ENCODE measurements at places on chromosomes 4 and X.

GRCh38 chrX:31629195-31629594 lies 557.4 kb upstream of the FTHL17 start:
- DNase-seq = no peak

GRCh38 chrX:153565996-153566580 lies 32.9 kb downstream of the CCNQ start:
- DNase-seq = no peak

GRCh38 chr4:88757067-88757466 lies 59.4 kb upstream of the NAP1L5 start:
- no peak for DNase-seq

GRCh38 chr4:173443121-173443520 lies 44.2 kb upstream of the SCRG1 start:
- DNase-seq = no peak

- DNase-seq = no peak
Measured at GRCh38 chr4:86117705-86118302, 242.0 kb downstream of the MAPK10 start.

GRCh38 chr4:61507091-61507490 lies 307.0 kb downstream of the ADGRL3 start:
- DNase-seq = no peak

DNA sequence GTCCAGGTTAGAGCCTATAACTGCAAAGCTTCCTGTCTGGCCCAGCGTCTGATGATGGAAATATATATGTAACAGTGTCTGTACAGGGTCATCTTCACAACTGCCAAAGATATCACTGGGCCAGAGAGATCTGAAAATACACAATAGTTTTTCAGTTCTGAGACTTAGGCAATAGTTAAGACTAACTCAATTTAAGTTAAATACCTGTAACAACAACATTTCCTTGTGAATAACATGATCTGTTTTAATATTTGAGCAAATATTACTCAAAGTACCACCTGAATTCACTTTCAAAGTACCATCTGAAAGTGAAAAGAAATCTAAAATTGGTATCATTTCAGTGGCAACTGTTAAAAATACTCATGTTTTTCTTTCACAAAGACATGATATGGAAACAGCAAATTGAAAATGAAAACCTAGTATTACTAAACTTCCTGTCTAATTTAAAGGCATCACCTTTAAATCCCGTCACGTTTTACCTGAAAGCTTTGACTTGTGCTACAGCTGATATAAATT lies 9.6 kb downstream of the ZAR1 start:
- no peak for DNase-seq

DNA sequence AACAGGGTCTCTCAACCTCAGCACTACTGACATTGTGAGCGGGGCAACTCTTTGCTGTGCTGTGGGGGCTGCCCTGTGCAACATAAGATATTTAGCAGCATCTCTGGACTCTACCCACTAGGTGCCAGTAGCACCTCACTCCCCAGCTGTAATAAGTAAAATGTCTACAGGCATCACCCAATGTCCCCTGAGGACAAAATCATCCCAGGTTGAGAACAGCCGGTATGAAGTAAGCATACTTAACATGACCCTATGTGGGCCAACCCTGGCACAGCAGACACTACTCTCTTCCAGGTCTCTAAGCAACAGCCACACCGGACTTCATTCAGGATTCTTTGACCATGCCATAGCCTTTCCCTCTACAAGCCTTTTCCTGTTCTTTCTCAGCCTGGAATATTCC lies 10.5 kb upstream of the MGST2 start:
- DNase-seq = no peak
